Natural killer cell (primary cell): ENCODE measurements at places on chromosomes 12 and 14. TPM values are rescaled to one million over a fixed set of nuclear protein-coding genes. Genes with fewer than 3 reads are reported as not detected.

GRCh38 chr12:22684140-22685118 is 59.5 kb downstream of the ETNK1 start:
- no peak overlapping the region for H3K4me3 ChIP-seq
- DNase-seq: no peak
- H3K27me3 ChIP-seq: no peaks in the 10 kb centered on the region
- H3K27ac ChIP-seq: no peak overlapping the region
- H3K36me3 ChIP-seq: peaks cover 20% of the 10 kb centered on the region

GRCh38 chr14:58540749-58541632 is 96.8 kb upstream of the DACT1 start:
- no peaks in the 10 kb centered on the region for H3K4me1 ChIP-seq
- no peaks in the 10 kb centered on the region for H3K36me3 ChIP-seq
- DNase-seq: no peak
- no peaks in the 10 kb centered on the region for H3K27me3 ChIP-seq
- no peak overlapping the region for H3K27ac ChIP-seq
- no peak overlapping the region for H3K4me3 ChIP-seq

GRCh38 chr14:103280278-103280928 is 53.6 kb upstream of the EIF5 start:
- no peak for DNase-seq
- no peaks in the 10 kb centered on the region for H3K36me3 ChIP-seq
- peaks cover 4% of the 10 kb centered on the region for H3K4me1 ChIP-seq
- H3K4me3 ChIP-seq: no peak overlapping the region
- no peak overlapping the region for H3K27ac ChIP-seq
- peaks cover 15% of the 10 kb centered on the region for H3K27me3 ChIP-seq

- no peak overlapping the region for H3K27ac ChIP-seq
- no peaks in the 10 kb centered on the region for H3K4me1 ChIP-seq
- H3K36me3 ChIP-seq: no peaks in the 10 kb centered on the region
- no peaks in the 10 kb centered on the region for H3K27me3 ChIP-seq
- no peak overlapping the region for H3K4me3 ChIP-seq
Measured at GRCh38 chr12:39906237-39906636, 199.6 kb downstream of the SLC2A13 start.

GRCh38 chr12:27185234-27186021 is 58.7 kb upstream of the STK38L start:
- no peaks in the 10 kb centered on the region for H3K36me3 ChIP-seq
- H3K4me3 ChIP-seq: no peak overlapping the region
- no peaks in the 10 kb centered on the region for H3K27me3 ChIP-seq
- H3K27ac ChIP-seq: no peak overlapping the region
- DNase-seq: no peak
- peaks cover 5% of the 10 kb centered on the region for H3K4me1 ChIP-seq

GRCh38 chr12:75706786-75707605 is 195.6 kb upstream of the KRR1 start:
- no peak overlapping the region for H3K27ac ChIP-seq
- H3K4me1 ChIP-seq: no peaks in the 10 kb centered on the region
- H3K4me3 ChIP-seq: no peak overlapping the region

GRCh38 chr12:15004421-15004820 is 31.6 kb downstream of the PDE6H start:
- no peak for DNase-seq
- H3K27ac ChIP-seq: no peak overlapping the region
- H3K27me3 ChIP-seq: peaks cover 5% of the 10 kb centered on the region

DNA sequence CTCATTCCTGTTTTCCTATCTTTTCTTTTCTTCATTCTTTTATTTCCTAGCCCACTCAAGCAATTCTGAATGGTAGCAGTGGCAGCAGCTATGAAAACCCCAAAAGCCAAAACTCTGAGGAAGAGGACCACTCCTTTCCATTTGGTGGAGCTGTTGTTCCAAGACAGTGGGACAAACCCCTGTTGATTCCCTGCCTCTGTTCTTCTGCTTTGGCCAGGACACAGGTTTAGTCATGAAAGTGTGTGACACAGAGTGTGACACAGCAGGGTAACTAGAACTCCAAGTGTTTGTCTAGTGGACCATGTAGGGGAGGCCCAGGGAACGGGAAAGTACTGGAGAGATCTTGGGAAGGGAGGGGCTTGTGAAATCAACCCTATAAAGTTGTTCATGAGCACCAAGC is 71.1 kb downstream of the PTCSC3 start:
- no peak overlapping the region for H3K4me3 ChIP-seq
- no peaks in the 10 kb centered on the region for H3K36me3 ChIP-seq
- H3K27me3 ChIP-seq: peaks cover 3% of the 10 kb centered on the region
- H3K4me1 ChIP-seq: no peaks in the 10 kb centered on the region
- DNase-seq: no peak
- H3K27ac ChIP-seq: no peak overlapping the region

DNA sequence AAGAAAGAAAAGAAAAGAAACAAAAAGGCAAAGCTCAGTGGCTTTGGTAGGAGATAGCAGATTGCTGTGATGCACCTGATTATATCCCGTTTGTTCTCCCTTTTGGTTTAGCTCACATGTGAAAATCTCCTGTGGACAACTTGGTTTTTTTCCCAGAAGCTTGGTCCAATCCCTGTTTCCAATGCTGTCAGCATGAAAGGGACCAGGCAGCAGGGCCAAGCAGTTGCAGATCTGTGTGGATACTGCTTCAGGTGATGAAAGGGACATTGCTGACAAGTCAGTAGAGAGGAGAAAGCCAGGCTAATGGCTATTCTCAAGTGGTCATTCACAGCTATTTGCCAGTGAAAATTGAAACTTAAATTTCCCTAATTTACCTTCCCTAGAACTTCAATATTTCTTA is 18.8 kb upstream of the SLCO1A2 start:
- H3K4me3 ChIP-seq: no peak overlapping the region
- H3K27ac ChIP-seq: no peak overlapping the region
- H3K27me3 ChIP-seq: no peaks in the 10 kb centered on the region
- H3K36me3 ChIP-seq: no peaks in the 10 kb centered on the region

- H3K27ac ChIP-seq: no peak overlapping the region
- no peak overlapping the region for H3K4me3 ChIP-seq
- H3K36me3 ChIP-seq: no peaks in the 10 kb centered on the region
Measured at GRCh38 chr14:44767646-44768173, 194.0 kb downstream of the KLHL28 start.

GRCh38 chr14:90061685-90062126 is at the start of gene KCNK13:
KCNK13 (plus strand) TSS chr14:90061994; CDS start chr14:90062206, 212 bp downstream.
- no peak for DNase-seq
- no peak within 1 kb of the TSS for H3K27ac ChIP-seq
- H3K27me3 ChIP-seq: peaks cover 37% of the 10 kb centered on the region
- H3K36me3 ChIP-seq: no peaks in the 10 kb centered on the region
- peaks cover 23% of the 10 kb centered on the region for H3K4me1 ChIP-seq

GRCh38 chr14:55628426-55628825 is 48.4 kb downstream of the KTN1 start:
- H3K36me3 ChIP-seq: peaks cover 33% of the 10 kb centered on the region
- no peaks in the 10 kb centered on the region for H3K4me1 ChIP-seq
- no peaks in the 10 kb centered on the region for H3K27me3 ChIP-seq
- no peak overlapping the region for H3K27ac ChIP-seq
- H3K4me3 ChIP-seq: no peak overlapping the region

DNA sequence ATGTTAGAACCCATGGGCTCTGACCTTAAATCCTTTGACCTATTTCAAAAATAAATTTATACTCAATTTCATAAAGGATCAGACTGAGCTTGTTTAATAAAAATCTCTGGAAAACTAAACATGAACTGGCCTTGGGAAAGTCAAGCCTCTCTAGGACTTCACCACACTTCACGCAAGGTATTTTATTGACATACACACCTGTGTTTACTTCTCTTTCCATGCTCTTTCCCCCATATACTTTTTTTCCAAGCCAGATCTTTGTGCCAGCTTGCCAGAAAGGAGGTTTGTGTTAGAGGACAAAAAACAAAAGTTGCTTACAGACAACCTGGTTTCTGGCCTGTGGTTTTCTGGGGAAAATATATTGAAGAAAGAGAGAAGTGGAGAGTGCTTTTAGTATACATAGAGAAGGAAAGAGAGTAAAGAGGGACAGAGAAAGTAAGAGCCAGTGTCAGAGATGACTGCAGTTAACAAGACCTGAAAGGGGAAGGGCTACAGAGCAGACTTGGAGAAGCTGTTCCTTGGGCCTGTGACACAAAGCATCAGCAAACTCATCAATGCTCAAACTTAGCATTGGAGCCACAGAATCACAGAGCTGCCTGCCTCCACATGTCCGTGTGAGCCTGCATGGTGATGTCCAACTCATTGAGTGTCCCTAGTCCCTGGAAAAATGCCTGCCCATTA is 77.3 kb upstream of the TMTC2 start:
- H3K4me1 ChIP-seq: no peaks in the 10 kb centered on the region
- H3K27ac ChIP-seq: no peak overlapping the region
- no peaks in the 10 kb centered on the region for H3K27me3 ChIP-seq
- H3K4me3 ChIP-seq: no peak overlapping the region
- no peak for DNase-seq
- no peaks in the 10 kb centered on the region for H3K36me3 ChIP-seq

GRCh38 chr14:67831113-67831512 is 11.5 kb downstream of the RAD51B start:
- no peak overlapping the region for H3K27ac ChIP-seq
- H3K4me1 ChIP-seq: peaks cover 3% of the 10 kb centered on the region
- DNase-seq: no peak
- H3K27me3 ChIP-seq: no peaks in the 10 kb centered on the region

DNA sequence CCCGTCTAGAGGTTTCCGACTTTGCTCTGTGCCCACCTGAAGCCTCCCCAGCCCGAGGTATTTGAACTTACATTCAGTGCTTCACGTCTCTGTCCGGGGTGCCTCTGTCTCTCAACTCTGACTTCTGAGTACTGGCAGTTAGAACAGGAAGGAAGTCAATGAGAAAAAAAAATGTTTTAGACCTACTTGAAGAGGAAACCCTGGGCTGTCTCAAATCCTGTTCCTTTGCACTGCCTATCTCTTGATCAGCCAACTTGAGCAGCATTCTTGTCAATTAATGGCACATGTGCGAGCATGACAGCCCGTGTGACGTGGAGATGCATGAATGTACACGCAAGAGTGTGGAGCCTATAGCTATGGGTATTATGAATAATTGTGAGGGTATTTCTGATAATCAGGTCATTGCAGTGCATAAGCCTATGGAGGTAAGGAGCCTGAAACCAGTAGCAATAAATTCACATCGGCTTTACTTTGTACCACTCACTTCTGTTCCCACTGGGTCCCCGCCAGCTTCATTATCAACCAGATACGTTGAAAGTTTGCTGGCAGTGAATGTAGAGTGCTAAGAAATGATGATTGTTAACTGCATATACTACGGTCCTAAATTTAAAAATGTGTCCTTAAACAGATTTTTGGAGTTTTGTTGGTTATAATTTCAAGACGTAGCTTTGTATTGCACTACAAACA is at the start of gene ARHGDIB:
ARHGDIB (minus strand) TSS at position 136 of the 687 bp plus-strand sequence. CDS start 10,889 bp downstream, outside the sequence.
- peak; percentile 59 for DNase-seq
- peaks cover 9% of the 10 kb centered on the region for H3K36me3 ChIP-seq
- peaks cover 36% of the 10 kb centered on the region for H3K4me1 ChIP-seq
- H3K27ac ChIP-seq: peak within 1 kb of the TSS; percentile 95

DNA sequence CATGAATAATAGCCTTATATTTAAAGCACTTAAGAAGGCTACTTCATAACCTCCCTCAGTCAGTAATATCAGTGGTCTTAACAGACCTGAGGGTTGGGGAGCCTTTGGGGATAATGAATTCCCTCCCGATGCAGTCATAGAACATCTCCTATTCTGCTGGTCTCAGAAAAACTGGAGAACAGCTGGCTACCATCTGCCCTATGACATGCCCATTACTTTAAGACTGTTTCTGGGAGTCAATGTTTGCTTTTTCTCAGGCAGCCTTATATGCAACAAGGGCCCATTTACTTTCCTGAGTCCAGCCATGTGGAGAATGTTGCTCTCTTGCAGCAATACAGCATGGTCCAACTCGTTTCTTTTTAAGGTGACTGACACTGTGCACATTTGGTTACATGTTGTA is 161.7 kb upstream of the PARP11 start:
- no peak for DNase-seq
- H3K27ac ChIP-seq: no peak overlapping the region
- peaks cover 2% of the 10 kb centered on the region for H3K27me3 ChIP-seq

DNA sequence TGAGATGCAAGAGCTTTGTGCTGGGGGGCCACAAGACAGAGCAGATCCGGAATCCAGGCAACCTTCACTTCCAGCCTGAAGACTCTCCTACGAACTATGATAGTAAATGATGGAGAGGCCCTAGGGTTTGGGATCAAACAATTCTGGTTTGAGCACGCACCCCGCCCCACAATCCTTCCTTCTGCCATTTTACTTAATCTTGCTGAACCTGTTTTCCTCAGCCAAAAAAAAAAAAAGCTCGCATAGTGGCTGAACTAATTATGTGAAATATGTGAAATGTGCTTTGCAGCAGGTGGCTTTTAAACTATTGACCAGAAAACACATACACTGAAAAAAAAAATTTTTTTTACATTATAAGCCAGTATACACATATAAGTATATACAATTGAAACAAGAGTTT is 667 bp upstream of the ITFG2 start:
- DNase-seq: no peak
- peak overlapping the region; percentile 94 for H3K27ac ChIP-seq
- peak overlapping the region; percentile 94 for H3K4me3 ChIP-seq
- H3K36me3 ChIP-seq: no peaks in the 10 kb centered on the region
- no peaks in the 10 kb centered on the region for H3K27me3 ChIP-seq
- H3K4me1 ChIP-seq: peaks cover 9% of the 10 kb centered on the region

GRCh38 chr14:21197418-21198205 is 41.7 kb upstream of the OR5AU1 start:
- no peaks in the 10 kb centered on the region for H3K4me1 ChIP-seq
- no peaks in the 10 kb centered on the region for H3K36me3 ChIP-seq
- no peak overlapping the region for H3K27ac ChIP-seq

GRCh38 chr14:63205044-63205575 is 867 bp downstream of the RHOJ start:
- H3K4me1 ChIP-seq: no peaks in the 10 kb centered on the region
- H3K36me3 ChIP-seq: no peaks in the 10 kb centered on the region
- no peak for DNase-seq
- peaks cover 3% of the 10 kb centered on the region for H3K27me3 ChIP-seq
- no peak overlapping the region for H3K4me3 ChIP-seq
- H3K27ac ChIP-seq: no peak overlapping the region

DNA sequence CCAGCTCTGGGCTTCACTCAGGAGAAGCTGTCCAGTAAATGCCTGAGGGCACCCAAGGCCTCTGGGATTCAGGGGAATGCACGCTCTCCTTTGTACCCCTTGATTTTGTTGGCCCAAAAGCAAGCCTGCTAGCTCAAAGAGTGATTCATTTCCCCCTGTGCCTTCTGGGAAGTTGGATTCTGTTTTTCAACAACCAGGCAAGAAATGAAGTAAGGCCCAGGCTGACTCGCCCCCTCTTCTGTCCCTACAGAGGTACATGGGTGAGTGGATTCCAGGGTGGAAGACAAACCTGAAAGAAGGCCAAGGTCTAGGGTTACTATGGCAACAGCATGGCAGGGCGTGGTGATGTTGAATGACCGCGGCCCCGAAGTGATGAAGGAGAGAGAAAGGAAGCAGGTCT is 9.3 kb upstream of the SERPINA5 start:
- H3K4me1 ChIP-seq: no peaks in the 10 kb centered on the region
- H3K27ac ChIP-seq: no peak overlapping the region
- H3K27me3 ChIP-seq: no peaks in the 10 kb centered on the region
- H3K36me3 ChIP-seq: no peaks in the 10 kb centered on the region
- no peak overlapping the region for H3K4me3 ChIP-seq
- DNase-seq: no peak

Gene LDHB
- total RNA-seq: 125 TPM

Gene C1RL
- total RNA-seq: 35.5 TPM

Gene SLC6A13
- 0.79 TPM for total RNA-seq

Gene RAB2B
- total RNA-seq: 43.3 TPM

Gene SLC7A8
- total RNA-seq: 1.2 TPM

Gene FAM222A
- total RNA-seq: 6.6 TPM

Gene CCNT1
- 120 TPM for total RNA-seq

Gene COL2A1
- not detected for total RNA-seq
